ENCODE measurements at places on chromosomes 16 and 17. TPM values are rescaled to one million over a fixed set of nuclear protein-coding genes. Genes with fewer than 3 reads are reported as not detected.

GRCh38 chr16:9801651-9802050 lies 380.6 kb downstream of the GRIN2A start:
- ATAC-seq: no peak

- ATAC-seq: no peak
These were observed 4.7 kb downstream of the ZNF764 start for GRCh38 chr16:30553393-30553899.

GRCh38 chr17:57110579-57111325 lies 25.7 kb downstream of the AKAP1 start:
- ATAC-seq: no peak

GRCh38 chr17:291587-291986 lies 61.0 kb downstream of the RPH3AL start:
- no peak for ATAC-seq

DNA sequence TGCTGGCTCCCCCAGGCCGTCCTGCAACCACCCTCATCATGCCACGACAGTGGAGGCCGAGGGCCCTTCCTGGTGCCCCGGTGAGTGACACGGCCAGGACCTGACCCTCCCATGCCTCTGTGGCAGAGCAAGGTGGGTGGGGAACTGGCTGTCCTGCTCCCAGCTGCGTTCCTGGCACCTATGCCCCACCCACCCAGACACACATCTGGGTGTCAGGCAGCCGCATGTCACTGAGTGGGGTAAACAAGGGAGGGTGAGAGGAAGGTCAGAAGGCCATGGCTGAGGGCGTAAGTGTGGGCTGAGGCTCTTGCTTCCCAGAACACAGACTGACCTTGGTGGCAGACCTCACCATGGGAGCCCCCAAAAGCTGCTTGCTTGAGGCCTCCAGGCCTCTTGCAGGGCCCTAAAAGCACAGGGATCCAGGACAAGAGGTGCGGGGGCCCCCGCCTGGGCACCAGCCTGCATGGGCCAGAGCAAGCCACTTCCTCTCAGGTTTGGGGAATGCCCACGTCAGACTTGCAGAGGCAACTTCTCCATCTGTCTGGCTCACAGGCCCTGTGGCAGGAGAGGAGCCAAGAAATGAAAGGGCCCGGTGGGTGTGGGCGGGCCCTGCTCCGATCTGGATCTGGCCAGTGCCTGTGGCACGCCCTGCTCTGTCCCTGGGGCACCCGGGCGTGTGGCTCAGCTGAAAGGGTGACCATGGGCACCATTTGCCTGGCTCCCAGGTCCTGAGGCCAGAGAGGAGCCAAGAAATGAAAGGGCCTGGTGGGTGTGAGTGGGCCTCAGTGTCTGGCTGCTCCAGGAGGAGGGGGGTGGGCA lies 3.9 kb upstream of the CCDC57 start:
- peak; percentile 83 for ATAC-seq

SYCE1L gene
- total RNA-seq: 2.6 TPM

SPN gene
- total RNA-seq: 173 TPM

Measured in activated T-helper 17 cell treated with anti-CD3 and anti-CD28 coated beads, Interleukin-2, amount 50 U/mL, for 72 hours (primary cell).